ENCODE measurements at places on chromosomes 5 and 9.

DNA sequence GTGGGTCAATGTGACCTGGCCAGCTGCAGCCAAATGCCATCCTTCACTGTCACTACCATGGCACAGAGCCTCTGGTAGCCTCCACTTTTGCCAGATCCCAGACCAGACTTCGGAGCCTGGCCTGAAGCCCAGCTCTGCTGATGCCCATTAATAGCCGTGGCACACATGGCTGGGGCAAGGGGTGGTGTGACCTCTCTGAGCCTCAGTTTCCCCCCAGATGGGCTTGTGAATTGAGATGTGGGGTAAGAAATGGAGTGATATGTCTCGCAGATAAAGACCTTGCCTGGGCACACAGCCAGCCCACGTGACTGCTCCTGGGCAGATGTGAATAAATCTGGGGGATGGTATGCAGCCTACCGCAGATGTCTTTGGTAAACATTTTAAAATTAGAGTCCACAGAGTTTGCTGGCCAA lies 13.9 kb downstream of the SUSD3 start:
- no peaks in the 10 kb centered on the region for H3K36me3 ChIP-seq
- H3K4me1 ChIP-seq: peaks cover 33% of the 10 kb centered on the region
- no peak for DNase-seq
- no peak overlapping the region for H3K4me3 ChIP-seq
- H3K27ac ChIP-seq: peak overlapping the region; percentile 37

GRCh38 chr9:1536522-1537170 lies 478.5 kb upstream of the SMARCA2 start:
- H3K27ac ChIP-seq: no peak overlapping the region
- H3K4me1 ChIP-seq: no peaks in the 10 kb centered on the region
- no peaks in the 10 kb centered on the region for H3K27me3 ChIP-seq
- H3K36me3 ChIP-seq: no peaks in the 10 kb centered on the region

DNA sequence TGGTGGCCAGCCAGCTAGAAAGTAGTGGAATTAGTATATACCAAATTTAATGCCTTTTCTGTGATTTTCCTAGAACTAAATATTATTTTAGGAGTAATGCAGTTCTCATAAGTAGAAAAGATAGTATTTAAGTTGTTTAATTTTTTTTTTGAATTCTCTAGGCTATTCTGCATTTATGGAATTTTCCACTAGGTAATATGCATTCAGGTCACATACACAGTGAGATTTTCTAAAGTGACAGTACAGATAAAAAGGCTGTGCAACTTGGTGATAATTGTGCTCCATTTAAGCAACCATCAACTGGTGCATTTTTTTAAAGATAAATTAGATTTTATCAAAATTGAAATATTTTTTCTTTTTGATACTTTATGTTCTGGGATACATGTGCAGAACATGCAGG lies 111.5 kb downstream of the SCAMP1 start:
- DNase-seq: no peak
- no peak overlapping the region for H3K27ac ChIP-seq
- H3K4me3 ChIP-seq: no peak overlapping the region

DNA sequence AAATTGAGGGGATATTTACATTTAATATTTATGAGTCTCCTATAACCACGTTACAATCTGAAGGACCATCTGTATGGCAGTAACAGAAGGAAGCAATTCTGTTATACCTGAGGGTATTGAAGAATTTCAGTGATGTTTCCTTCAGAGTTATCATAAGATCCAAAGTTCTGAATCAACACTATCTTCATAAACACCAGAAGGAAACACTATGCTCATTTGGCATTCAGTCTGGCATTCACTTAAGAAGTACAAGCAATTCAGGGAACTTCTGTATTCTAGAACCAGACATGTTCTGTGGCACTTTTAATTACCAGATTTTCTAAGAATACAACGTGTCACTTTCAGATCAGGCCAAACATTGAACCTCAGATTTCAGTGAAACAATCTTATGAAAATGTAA lies 9.6 kb downstream of the DAB2 start:
- no peaks in the 10 kb centered on the region for H3K36me3 ChIP-seq
- no peaks in the 10 kb centered on the region for H3K27me3 ChIP-seq
- H3K27ac ChIP-seq: no peak overlapping the region
- no peak for DNase-seq
- H3K4me1 ChIP-seq: peaks cover 46% of the 10 kb centered on the region

DNA sequence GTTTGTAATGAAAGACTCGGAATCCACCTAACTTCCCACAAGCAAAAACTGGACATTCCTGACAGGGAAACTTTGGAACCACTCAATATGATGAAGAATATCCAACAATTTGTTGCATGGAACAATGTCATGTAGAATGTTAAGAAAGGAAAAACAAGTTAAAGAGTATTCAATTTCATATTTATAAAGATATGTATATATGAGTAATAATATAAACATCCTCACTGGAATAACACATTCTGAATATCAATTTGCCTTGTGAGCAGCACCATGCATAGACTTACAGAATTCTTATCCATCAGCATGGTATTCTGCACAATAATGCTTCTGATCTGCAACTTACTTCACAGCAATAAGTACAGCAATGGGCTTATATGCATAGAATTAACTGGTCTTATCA lies 650.3 kb downstream of the SEMA5A start:
- H3K4me3 ChIP-seq: no peak overlapping the region
- H3K36me3 ChIP-seq: no peaks in the 10 kb centered on the region
- DNase-seq: no peak
- no peaks in the 10 kb centered on the region for H3K4me1 ChIP-seq
- H3K27ac ChIP-seq: no peak overlapping the region

- H3K36me3 ChIP-seq: no peaks in the 10 kb centered on the region
- H3K27me3 ChIP-seq: no peaks in the 10 kb centered on the region
- no peak for DNase-seq
- H3K27ac ChIP-seq: no peak overlapping the region
- no peaks in the 10 kb centered on the region for H3K4me1 ChIP-seq
- H3K4me3 ChIP-seq: no peak overlapping the region
Observed at GRCh38 chr5:3878267-3878666, 282.6 kb downstream of the IRX1 start.

GRCh38 chr9:8644571-8644970 lies 845.0 kb upstream of the DMAC1 start:
- H3K4me1 ChIP-seq: no peaks in the 10 kb centered on the region
- H3K27me3 ChIP-seq: no peaks in the 10 kb centered on the region
- H3K36me3 ChIP-seq: no peaks in the 10 kb centered on the region
- DNase-seq: no peak
- no peak overlapping the region for H3K4me3 ChIP-seq

- H3K4me3 ChIP-seq: no peak overlapping the region
- H3K27me3 ChIP-seq: no peaks in the 10 kb centered on the region
- no peaks in the 10 kb centered on the region for H3K36me3 ChIP-seq
Observed at GRCh38 chr9:113613815-113614413, 150.4 kb downstream of the RGS3 start.

All from thoracic aorta (tissue), 2 donors.